Stimulated activated CD8-positive, alpha-beta memory T cell treated with anti-CD3 and anti-CD28 coated beads, Interleukin-15, amount 100 ng/mL, for 24 hours (primary cell): ENCODE measurements at places on chromosomes 1 and 21.

- no peak for DNase-seq
Measured at GRCh38 chr1:34982820-34983376, 2.2 kb downstream of the TMEM35B start.

DNA sequence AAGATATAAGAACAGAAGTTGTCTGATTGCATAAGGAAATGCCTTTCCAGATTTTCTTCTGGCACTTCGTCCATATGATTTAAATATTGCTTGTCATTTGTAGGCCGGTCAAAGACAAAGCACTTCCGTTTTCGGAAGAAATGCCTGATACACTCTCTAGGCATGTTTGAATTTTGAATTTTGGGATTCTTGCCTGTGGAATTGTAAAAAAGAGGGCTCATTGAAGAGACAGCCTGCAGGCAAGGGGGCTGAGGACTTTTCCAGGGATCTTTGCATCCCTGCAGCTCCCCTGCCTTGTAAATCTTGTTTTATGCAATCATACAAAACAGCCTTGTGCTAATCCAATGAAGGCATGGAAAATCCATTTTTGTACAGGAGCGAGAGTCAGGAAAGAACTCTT, 7.4 kb downstream of the GBP4 start:
- no peak for DNase-seq

DNA sequence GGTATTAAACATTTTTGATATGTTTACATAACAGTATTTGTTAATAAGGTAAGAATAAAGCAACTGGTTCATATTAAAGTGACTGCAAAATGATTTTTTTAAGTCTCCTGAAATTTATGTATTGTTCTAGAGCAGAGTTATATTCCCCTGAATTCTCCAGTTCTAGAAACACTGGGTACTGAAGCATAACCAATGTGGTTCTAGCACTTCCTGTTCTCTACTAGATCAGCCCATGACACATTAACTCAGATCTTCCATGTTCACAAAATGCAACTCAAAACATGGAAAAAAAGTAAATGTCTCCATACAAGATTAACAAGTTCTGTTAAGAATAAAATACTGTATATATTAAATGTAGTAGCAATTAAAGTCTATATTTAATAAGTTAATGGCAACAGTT, 3.9 kb downstream of the NEGR1 start:
- no peak for DNase-seq

DNA sequence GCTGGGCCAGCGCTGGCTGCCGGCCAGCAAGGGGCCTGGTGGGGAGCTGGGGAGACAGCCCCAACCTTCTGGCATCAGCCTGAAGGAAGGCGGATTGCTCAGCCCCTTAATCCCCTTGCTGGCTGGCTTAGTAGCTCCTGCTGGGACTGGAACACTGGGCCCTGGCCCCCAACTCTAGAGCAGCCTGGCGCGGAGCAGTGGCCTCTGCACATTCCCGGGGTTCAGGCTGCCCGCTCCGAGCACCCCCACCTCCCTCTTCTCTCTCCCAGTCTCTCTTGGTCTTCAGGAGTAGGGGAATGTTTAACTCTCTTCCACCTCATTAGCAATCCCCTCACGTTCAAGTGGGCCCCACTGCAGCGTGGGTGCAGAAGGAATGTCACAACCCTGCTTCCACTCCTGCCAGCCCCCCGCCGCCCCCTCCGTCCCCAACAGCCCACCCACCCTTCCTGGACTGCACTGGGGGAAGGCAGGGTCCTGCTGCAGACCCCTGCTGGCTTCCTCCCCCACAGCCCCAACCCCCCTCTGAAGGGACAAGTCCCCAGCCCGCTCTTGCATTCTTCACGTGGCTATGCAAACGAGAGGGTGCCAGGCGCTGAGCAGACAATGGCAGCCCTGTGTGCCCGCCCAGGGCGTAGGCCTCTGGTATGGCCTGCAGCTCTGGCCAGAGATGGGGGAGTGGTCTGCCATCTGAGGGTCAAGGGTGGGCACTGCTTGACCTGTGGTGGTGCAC, 980 bp upstream of the CLDN19 start:
- no peak for DNase-seq

DNA sequence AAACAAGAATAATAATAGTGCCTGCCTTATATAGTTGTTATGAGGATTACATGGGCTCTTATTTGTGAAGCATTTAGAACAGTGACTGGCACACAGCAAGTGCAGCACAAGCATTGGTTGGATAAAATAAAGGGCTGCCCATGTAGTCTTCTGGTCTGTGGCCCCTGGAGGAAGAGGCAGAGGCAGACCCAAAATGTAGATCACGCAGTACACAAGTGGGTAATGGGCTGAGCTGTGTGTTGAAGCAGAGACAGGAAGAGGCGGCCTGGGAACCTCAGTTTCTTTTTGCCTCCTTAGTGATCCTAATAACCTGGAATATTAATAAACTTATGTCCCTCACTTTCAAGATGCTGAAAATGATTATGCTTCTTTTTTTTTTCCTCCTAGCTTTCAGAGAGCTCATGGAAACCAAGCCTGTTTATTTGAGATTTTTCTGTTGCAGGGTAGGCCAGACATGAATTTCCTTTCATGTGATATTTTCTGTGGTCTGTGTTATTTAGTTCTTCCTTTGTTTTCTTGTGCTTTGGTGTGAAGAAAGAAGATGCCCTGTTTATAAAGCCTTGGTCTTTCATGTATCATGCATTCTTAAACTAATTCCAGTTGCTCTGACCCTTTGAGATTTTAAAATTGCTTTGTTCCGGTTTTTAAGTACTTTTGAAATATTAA, 42.5 kb downstream of the LRRC8D start:
- DNase-seq = no peak

DNA sequence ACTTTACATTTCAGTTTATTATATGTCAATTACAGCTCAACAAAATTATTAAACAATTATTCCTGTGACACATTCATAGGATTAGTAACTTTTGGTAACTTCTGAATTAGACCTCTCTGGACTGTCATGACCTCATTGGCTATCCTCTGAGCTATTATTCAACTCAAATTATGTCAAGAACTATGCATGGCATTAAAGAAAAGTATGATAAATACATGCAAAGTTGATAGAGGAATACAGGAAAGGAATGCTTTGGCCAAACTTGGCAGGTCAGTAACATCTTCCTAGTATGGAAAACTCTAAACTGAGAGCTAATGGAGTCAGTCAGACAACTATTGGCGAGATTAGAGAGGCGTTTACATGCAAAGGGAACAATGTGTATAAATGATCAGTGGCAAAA, 158.4 kb downstream of the DUSP10 start:
- DNase-seq = no peak

GRCh38 chr1:232813760-232814159, 8.5 kb downstream of the MAP10 start:
- DNase-seq = no peak

DNA sequence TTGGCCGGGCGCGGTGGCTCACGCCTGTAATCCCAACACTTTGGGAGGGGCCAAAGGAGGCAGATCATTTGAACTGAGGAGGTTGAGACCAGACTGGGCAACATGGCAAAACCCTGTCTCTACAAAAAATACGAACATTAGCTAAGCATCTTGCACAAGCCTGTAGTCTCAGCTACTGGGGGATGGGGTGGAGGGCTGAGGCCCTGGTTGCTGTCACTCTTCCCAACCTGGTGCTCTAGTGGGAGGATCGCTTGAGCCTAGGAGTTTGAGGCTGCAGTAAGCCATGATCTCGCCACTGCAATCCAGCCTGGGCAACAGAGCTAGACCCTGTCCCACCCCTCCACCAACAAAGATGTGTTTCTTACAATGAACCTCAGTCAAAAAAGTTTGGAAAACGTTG, 2.8 kb downstream of the PHGDH start:
- no peak for DNase-seq

GRCh38 chr1:47235806-47236205, 3.8 kb upstream of the TAL1 start:
- DNase-seq = no peak

GRCh38 chr1:24801176-24801575, 55.9 kb downstream of the CLIC4 start:
- DNase-seq = no peak

DNA sequence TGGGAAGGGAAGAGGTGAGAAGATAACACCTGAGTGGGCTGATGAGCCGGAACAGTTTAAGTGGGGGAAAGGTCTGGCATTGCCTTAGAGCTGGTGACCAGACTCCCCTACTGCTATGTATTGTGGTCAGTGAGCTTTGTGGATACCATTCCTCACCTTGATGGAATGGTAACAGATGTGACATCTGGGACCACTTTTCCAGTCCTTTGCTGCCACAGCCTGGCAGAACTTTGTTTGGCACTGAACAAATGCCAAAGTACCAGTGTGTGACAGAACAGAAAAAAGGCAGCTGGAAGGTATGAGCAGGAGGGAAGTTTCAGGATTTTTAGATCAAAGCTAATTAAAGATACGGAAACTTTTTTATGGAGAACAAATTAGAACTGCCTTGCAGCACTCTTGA, 6.2 kb downstream of the MED8 start:
- DNase-seq = no peak

GRCh38 chr1:147124266-147124665, 48.0 kb downstream of the PRKAB2 start:
- no peak for DNase-seq

DNA sequence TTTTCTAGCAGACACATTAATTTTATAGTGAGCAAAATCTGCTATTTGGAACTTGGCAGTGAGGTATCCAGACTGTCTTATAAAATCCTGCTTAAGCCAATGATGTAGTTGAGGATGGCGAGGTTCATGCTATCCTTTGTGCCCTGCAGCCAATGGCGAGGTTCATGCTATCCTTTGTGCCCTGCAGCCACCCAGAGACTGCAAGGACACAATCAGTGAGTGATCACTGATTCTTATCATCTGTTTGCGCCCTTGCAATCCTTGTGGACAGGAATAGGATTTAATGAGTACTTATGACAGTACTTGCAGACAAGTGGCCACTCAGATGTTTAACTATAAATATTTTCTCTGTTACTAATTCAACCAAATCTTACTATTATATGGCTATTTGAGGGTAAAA, 112.6 kb downstream of the EIF4G3 start:
- no peak for DNase-seq

GRCh38 chr1:211247921-211248320, 11.2 kb upstream of the RCOR3 start:
- no peak for DNase-seq

- DNase-seq = no peak
Measured at GRCh38 chr1:234839663-234840062, 229.7 kb upstream of the IRF2BP2 start.

DNA sequence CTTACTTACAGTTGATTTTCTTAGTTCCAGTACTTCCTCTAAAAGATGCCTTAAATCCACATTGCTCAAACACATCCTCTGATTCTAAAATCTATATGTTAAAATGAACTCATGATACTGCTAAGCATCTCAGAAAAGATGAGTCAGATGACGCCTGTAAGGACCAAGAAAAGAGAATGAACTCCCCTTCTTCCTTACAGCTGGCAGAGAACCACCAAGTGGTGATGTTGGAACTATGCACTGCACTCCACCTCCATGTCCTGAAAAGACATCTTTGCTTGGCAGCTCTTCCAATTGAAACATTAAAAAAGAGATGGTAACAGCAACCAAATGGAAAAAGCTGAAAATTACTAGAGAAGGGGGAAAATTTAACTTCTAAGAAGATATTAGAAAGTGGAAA, 648.8 kb downstream of the PTPRC start:
- no peak for DNase-seq

DNA sequence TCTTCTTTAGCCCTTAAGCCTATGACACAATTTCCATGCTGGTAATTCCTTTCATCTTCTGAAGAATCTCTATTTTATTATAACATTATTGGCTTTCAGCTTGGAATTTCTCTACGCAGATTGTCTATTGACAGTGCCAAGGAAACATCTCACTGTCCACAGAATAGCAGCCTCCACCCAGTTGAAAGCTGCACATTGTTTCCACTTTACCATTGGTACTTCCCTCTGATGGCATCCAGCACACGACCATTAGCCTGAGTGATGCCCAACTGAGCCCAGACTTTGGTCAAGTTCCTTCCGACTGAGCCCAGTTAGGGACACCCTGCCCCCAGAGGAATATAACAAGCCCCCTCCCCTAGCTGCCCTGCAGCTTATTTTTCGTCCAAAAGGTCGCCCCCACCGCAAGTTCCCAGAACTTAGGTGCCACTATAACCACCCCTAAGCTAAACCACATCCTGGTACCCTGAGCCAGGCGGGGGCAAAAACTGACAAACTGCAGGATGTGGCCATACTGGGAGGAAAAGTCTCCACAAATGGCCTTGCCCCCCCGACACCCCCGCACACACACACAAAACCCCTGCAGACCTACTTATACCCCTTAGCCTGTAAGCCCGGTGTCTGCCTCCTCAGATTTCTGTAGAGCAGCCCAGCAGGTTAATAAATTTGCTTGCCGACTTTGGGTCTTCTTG, 13.2 kb downstream of the GBP5 start:
- no peak for DNase-seq

DNA sequence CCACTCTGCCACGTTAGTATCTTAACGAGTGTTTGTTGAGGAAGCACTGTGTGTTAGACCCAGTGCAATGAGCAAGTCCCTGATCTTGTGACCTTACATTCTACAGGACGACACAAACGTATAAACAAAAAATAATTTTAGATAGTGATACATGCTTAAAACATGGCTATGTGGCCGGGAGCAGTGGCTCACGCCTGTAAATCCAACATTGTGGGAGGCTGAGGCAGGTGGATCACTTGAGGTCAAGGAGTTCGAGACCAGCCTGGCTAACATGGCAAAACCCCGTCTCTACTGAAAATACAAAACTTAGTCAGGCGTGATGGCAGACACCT, 19.6 kb downstream of the MTX1 start:
- no peak for DNase-seq

- no peak for DNase-seq
Measured at GRCh38 chr1:109610609-109611307, 8.7 kb downstream of the GNAT2 start.

- no peak for DNase-seq
Measured at GRCh38 chr1:78527706-78528105, 36.9 kb downstream of the PTGFR start.

- DNase-seq = no peak
Measured at GRCh38 chr1:23389837-23390321, 20.2 kb upstream of the ZNF436 start.

DNA sequence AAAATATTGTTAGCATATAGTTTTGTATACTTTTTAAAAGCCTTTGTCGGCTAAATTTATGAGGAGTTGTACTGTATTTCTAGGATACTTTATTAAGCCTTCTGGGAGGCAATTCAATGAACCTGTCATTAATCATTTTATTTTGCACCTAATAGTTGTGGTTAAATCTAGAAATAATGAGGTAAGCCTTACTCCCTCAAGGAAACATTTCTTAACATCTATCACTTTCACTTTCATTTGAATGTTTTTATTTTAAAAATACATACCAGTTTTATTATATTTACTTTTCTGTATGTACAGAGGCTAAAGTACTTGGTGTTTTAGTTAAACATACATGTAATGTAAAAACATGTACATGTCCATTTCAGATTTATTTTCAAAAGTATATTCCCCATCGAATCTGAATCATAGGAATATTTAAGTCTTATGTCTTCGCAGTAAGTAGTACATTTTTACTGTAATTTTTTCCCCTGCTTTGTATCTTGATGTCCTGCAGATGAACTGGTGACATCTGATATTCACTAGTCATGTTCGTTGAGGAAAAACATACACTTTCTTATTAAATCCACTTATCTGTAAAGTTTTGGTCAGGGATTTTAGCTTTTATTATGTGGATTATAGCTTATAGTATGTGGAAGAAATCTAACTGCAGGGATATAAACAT, 82.8 kb downstream of the DISP1 start:
- DNase-seq = no peak
